ENCODE measurements at places on chromosomes 6 and 20.

DNA sequence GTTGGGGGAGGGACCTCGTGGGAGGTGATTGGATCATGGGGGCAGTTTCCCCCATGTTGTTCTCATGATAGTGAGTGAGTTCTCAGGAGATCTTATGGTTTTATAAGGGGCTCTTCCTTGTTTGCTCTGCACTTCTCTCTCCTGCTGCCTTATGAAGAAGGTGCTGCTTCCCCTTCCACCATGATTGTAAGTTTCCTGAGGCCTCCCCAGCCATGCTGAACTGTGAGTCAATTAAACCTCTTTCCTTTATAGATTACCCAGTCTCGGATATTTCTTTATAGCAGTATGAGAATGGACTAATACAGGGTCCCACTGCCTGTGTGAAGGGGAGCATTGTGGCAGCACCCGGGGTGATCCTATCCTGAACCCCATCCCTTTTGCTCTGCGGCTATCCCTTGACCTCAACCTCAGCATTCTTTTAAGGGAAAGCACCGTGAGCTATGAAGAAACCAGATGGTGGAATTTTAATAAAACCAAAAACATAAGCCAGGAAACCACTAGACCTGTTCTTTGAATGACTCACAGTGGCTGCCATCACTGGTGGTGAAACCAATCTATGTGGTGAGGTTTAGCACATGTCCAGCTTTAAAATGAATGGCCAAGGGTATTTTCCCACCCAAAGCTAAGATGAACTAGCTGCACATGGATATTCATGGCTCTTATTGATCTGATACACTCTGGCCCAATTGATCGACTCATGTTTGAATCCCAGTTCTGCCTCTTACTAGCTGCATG, 62.2 kb downstream of the ZDHHC14 start:
- no peak for DNase-seq

DNA sequence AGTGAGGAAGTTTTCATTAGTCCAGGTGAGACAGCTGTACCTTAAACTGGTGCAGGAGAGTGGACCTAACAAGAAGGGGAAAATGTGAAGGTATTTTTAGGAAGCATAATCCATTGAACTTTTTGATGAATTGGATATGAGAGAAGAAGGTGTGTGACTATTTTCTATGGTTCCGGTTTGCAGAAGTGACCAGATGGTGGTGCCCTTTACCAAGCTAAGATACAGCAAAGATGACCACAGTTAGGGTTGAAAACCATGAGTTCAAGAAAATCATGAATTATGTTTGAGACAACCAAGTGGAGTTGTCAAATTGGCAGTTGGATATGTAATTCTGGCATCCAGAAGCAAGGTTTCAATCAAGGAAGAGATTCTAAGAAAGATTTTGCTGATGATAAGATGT, 61.9 kb upstream of the NRSN1 start:
- DNase-seq, result no peak

DNA sequence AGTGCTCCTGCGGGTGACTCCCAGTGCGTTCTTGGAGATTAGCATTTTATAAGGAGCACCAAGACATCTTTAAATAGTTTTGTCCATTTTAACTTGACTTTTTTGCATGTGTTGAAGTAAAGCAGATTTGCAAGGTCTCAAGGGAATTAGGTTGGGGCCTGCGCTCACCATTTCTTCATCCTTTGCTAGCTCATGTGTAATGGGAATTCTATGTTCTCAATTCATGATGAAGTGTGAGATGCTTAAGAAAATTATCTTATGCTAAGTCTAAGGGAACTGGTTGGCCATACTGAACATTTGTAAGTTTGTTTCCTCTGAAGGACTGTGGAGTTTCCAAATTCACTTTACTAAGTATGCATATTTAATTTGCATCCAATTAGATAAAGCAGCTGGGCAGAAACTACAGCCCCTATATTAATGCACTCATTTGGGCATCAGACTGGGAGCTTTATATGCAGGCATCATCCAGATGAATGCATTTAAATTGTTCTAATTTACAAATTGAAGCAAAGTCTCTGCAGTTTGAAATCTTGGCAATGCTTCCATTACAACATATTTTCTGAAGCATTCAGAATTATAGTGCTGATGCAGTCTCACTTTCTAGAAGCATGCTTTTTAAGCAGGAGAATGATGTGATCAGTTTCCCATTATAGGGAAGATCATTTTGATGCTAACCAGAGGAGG, 108.3 kb upstream of the AKAP12 start:
- no peak for DNase-seq

DNA sequence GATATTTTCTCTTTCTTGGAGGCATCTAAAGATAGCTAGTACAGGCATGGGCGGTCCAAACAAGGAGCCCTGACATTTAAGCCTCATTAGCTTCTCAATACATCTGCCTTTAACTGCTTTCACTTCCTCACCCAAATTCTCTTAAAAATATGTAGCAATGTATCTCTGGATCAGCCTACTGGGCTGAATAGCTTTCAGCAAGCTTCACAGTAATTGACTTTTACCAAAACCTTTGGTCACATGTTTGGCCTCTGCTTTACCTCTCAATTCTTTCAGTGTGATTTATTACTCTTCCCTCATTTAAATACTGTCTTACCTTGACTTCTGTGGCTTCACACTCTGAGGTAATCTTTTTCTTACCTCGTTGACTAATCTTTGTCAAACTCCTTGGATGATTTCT, 1618.1 kb downstream of the GRIK2 start:
- no peak for DNase-seq

DNA sequence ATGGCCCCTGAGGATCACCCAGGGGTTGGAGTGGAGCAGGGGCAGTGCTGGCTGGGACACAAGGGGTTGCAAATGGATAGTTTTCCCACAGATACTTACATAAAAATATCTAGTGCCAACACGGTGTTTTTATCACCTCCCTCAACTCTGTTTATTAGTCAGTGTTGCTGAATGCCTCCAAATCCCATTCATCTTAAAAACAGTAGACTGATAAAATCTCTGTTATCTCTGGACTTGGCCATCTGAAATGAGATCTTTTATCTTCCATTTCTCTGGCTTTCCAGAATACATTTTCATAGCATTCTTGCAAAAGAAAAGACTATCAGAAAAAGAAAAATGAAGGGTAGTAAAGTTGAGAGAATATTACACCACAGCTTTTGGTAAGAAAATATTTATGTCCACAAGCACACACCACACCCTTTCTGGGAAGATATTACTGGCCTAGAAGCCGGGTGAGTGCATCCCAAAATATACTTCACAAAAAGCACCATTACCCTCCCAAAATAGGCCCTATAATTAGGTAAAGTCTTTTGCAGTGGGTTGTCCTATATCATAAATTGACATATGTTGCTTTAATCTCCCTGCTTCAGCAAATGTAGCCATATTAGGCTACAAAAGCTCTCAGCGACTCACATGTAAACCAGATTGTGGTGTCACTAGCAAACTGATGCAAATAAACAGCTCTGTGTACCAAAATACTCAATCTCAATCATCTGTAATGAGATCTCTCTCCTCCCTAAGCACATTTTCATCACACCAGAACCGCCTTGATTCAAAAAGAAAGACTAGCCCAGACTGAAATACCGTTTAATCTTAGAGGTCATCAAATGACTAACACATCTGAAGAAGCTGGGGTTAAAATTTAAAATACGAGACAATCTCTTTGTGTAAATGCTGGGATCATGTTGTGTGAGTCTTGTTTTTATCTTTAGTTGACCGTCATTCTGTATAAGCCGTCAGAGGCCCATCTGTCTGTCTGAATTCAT, 96.7 kb downstream of the FYN start:
- DNase-seq, result no peak

DNA sequence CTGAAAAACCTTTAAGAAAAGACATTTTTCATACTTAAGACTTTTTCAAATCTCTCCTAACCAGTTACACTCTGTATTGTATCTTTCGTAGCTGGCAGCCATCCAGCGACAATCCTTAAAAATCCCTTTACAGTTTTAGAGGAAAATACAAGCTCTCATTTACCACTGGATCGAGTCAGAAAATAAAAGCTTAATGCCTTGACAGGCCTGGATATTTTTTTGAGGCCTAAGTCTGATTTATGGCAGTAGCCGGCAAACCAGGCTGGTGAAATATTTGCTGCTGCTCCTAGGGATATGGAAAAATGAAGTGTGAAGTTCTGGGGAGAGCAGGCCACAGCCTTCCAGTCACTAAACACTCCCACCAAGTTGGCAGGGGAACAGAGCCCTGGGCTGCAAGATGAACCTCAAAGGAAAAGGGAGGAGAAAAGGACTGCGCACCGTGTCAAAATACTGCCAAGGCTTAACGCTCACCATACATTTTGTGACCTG, 213.0 kb upstream of the SUPT3H start:
- DNase-seq, result no peak

- DNase-seq, result no peak
Measured at GRCh38 chr6:15359335-15359862, 113.5 kb downstream of the JARID2 start.

GRCh38 chr6:71908162-71908765, 21.9 kb downstream of the RIMS1 start:
- DNase-seq, result no peak

- no peak for DNase-seq
Measured at GRCh38 chr6:153539602-153540001, 408.5 kb upstream of the RGS17 start.

DNA sequence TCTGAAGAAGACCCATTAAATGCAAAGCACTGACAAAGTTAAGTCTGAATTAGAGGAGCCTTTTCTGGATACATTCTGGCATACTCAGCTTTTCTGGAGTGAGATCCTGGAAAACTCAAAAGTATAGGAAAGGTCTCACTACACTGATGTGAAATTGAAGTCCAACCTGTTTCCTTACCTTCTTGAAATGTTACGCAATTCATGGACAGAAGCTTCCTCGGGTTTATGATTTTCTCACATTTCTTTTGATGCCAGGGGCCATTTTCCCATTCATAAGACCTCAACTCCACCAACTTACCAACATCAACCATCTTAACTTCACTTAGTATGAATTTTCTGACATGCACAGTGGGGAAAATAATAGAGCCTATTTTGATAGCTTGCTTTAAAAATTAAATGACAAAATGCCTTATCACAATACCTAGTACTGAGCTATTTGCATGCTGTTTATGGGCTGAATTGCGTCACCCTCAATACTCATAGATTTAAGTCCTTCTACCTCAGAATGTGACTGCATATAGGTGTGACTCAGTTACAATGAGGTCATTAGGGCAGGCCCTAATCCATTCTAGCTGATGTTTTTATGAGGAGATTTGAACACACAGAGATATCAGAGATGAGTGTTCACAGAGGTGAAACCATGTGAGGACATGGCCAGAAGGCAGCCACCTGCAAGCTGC, 73.4 kb upstream of the RAB32 start:
- DNase-seq, result no peak

DNA sequence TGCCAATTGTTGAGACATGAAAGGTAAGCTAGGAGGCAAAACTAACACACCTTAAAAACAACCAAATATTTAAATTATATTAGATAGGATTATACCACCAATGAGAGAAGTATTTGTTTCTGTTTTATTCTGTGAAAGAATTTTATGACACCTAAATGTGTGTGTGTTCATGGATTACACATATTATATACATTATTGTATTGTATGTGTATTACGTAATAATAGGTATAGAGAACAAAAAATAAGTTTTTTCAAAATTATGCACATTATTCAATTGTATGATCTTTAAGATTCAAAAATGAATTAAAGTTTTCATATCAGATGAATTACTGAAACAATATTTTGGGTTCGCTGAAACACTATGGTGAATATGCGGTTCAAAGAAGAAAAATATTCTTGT, 84.3 kb upstream of the FABP7 start:
- no peak for DNase-seq

- no peak for DNase-seq
Measured at GRCh38 chr20:17107127-17107526, 119.7 kb upstream of the PCSK2 start.

DNA sequence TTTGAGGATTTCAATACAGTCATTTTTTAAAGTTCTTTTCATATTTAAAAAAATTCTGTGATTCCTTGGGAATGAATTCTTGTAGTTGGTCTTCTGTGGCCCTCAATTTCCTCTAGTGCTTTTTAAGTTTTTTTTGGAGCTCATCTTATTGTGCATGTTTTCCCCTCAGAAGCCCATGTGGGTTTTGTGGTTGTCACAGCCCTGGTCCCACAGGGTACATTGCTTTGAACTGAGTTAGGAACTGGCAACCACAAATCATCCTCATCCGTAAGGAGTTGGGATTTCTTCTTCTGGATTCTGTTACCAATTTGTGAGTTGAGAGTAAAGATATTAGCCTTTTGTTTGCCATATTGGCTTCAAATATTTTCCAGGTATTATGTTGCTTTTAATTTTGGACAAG, 89.9 kb downstream of the AKAP7 start:
- DNase-seq, result no peak

GRCh38 chr6:39493174-39493573, 170.7 kb upstream of the KCNK16 start:
- no peak for DNase-seq

- no peak for DNase-seq
Measured at GRCh38 chr20:62405108-62405980, 1.7 kb downstream of the CABLES2 start.

DNA sequence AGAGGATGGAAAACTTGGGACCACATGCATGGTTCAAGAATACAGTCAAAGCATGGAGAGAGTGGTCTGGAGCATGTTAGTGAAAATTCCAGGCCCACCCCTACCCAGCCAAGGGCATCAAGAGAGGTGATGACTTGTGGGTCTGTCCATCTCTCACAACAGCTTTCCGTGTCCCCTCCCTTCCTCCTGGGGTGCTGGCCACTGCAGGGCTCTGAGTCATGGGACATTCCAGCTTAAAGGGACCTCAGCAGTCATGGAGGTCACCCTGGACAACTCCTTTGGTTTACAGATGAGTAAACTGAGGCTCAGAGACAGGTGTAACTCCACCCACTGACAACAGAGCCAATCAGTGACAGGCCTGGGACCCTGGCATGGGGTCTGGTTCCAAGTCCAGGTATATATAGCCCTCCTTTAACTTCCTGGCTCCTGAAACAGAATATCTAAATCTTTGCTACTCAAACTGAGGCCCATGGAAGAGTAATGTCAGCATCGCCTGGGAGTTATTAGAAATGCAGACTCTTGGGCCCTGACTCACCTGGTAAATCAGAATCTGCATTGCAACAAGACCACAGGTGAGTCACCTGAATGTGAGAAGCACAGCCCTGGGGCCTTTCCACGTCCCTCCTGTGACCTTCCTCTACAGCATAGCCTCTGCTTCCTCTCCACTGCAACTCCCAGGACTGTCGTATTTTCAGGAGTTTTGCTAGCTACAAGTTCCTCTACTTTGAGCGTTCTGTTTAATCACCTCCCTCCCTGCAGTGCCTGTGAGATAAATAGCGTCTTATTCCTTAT, 170.2 kb downstream of the ZDHHC14 start:
- DNase-seq, result peak; percentile 63

GRCh38 chr6:135251498-135252441, 70.7 kb downstream of the MYB start:
- DNase-seq, result no peak

DNA sequence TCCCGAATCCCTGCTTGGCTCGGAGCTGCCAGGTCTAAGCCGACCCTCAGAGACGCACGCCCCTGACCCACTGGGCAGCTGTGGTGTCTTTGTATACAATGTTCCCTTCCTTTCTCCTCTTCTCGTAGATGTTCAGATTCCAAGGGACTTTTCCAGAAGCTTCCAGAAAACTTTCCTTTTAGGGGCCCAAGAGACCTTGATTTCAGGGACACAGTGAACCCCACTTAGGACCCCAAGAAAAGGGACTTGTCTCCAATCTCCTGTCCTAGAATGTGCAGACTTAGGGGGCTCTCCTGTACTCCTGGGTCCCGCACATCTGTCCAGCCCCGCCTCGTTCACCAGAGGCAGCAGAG, 103.5 kb downstream of the EDN3 start:
- no peak for DNase-seq

GRCh38 chr6:108805611-108806167, 42.5 kb upstream of the ARMC2 start:
- no peak for DNase-seq
